Activated CD4-positive, alpha-beta T cell treated with anti-CD3 and anti-CD28 coated beads, Interleukin-2, amount 50 U/mL, for 16 hours (primary cell): ENCODE measurements at places on chromosomes 6 and 20.
A peak's percentile ranks its signal among the peaks of the same experiment; 100 is the strongest.

- no peak for DNase-seq
Observed at GRCh38 chr6:101986476-101986875, 593.0 kb downstream of the GRIK2 start.

- DNase-seq: no peak
Observed at GRCh38 chr6:105794870-105795269, 291.3 kb upstream of the PRDM1 start.

GRCh38 chr6:13990796-13991195 is 66.0 kb downstream of the RNF182 start:
- no peak for DNase-seq

DNA sequence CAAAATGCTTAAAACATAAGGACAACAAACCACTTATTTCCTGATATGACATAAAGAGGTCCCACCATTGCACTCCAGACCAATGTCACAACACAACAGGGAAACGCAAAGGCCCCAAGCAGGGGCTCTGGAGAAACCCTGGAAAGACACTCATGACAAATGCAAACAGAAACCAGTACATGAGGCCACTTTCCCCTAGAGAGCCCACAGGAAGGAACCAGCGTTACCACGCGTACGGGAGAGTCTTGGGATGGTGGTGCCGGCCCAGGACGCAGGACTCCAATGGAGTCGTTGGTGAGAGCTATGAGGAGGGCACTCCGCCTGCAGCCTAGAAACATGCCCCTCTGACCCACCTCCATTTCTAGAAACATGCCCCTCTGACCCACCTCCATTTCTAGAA is 20.2 kb downstream of the GMEB2 start:
- DNase-seq: no peak

- no peak for DNase-seq
Observed at GRCh38 chr6:169887529-169888140, 136.2 kb downstream of the ERMARD start.

GRCh38 chr6:130116273-130116672 is 97.9 kb downstream of the L3MBTL3 start:
- no peak for DNase-seq

DNA sequence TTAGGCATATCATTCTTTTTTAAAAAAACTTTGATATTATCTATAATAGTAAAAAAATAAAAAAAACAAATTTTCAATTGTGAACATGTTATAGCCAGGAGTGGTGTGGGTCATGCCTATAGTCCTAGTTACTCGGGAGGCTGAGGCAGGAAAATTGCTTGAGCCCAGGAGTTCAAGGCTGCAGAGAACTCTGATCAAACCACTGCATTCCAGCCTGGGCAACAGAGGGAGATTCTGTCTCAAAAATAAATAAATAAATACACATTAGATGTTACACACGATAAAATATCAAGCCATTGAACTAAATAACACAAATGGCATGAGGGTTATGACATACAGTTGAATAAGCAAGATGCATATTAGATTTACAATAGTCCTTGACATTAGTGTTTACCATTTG is 27.9 kb upstream of the MYMX start:
- DNase-seq: no peak

DNA sequence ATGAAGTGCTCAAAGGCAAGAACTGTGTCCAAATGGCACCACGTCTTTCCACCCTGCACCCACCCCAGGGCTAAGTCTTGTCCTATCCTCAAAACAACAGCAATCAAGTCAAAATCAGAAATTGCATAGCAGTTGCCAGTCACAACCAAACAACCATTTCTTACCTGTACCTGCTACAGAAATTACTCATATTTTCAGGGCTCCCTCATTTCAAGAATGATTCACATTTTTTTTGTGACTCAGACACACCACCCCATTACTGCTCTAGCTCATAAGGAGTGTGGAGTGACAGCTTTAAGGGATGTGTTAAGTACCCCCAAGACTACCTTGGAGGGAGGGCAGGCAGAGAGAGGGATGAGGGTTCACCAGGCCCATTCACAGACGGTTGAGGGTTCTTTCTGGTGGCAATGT is 111.7 kb downstream of the TRERF1 start:
- peak; percentile 96 for DNase-seq

GRCh38 chr6:39790772-39791171 is 1.4 kb upstream of the DAAM2 start:
- no peak for DNase-seq

DNA sequence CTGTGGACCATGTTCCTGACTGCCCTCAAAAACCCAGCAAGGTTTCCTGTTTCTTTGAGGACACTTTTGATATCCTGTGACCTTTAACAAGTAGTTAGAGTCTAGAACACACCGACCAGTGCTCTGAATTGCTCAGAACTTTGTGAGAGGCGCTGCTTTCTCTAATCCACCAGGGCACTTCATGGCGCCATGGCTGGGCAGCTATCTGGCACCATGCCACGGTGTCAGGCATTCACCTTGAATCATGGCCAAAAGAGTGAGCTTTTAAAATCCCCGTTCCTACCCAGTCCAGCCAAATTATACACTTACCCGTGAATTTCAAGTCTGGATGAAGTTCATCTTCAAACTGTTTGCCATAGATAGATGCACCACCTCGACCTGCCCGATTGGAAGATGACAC is 17.0 kb upstream of the CPNE5 start:
- DNase-seq: no peak

DNA sequence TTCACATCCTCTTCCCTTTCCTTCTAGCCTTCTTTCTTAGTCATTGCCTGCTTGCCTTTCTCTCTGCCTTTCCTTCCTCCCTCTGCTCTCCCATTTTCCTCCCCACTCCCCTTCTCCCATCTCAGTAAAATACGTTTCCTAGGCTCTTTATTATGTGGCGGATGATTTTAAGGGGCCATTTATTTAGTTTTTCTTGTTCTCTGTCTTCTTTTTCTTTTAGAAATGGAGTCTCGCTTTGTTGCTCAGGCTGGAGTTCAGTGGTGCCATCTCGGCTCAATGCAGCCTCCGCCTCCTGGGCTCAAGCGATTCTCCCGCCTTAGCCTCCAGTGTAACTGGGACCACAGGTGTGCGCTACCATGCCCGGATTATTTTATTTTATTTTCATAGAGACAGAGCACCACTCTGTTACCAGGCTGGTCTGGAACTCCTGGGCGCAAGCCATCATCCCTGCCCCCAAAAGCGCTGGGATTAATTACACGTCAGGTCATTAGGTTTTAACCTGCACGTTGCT is 1.5 kb downstream of the MTHFD1L start:
- DNase-seq: no peak

- no peak for DNase-seq
Observed at GRCh38 chr6:123575188-123575587, 61.6 kb downstream of the TRDN start.

- peak; percentile 82 for DNase-seq
Observed at GRCh38 chr6:28988536-28989311, 16.4 kb downstream of the ZNF311 start.

DNA sequence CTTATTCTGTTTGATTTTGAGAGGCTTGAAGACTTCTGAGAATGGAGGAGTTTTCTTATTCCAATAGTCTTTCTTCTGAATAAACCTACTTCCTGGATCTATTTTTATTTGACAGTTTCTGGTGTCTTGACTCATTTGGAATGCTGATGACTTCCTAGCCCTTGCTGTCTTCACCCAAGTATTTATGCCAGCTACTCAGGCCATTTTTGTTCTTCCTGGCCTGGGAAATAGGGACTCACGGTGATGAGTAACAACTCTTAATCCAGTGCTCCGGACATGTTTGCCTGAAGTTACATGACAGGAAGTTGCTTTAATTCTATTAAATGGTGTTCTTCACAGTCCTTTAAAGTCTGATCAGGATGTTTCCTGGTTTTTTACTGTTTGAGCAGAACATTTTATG is 272.1 kb upstream of the EYS start:
- no peak for DNase-seq

GRCh38 chr20:2972126-2972525 is 71.3 kb upstream of the GNRH2 start:
- DNase-seq: no peak
